WERI-Rb-1 (cell line): ENCODE measurements at places on chromosomes 6 and 20.

DNA sequence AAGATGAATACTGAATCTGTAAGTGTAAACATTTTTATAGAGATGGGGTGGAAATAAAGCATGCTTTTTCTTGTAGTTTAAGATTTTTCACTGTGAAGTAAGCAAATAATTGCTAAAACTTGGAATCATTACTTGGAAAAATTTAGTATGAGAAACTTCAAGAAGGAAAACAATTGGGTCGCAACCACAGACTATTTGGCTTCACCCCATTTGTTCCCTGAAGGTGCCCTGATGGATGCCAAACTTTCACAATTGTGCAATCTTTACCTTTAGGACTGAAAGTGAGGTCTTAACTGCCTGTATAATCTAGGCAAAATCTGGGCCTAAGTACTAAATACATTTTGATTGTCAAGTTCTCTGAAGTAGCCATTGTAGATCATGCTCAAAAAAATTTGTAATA lies 330.1 kb downstream of the HDGFL1 start:
- DNase-seq = no peak

GRCh38 chr20:48944663-48945297 lies 23.3 kb downstream of the ARFGEF2 start:
- peak; percentile 30 for DNase-seq

GRCh38 chr20:20864351-20865096 lies 152.1 kb upstream of the RALGAPA2 start:
- no peak for DNase-seq

DNA sequence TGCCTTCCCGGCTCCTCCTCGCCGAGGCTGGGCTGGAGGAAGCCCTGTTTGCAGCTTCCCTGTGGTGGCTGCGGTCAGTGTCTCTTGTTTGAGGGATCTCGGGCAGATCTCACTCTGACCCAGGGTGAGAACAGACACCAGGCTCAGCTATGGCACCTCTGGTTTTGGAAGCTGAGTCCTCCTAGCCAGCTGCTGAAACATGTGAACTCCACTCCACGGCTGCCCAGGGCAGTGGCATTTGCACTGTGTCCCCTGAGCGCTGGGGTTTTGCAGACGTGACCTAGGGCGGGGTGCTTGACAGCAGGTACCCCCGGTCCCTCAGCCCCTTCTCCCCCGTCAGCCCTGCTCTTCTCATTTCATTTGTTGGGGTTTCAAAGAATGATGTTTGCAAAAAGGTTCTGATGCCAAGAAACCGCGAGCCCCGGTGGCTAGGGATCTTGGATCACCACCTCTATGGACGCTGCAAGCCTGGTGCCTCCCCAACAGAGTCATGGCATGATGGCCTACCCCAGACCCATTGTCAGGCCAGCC lies 55.0 kb upstream of the DACT2 start:
- DNase-seq = no peak

GRCh38 chr6:132003516-132004178 lies 52.5 kb upstream of the CCN2 start:
- no peak for DNase-seq

GRCh38 chr20:5703681-5704101 lies 46.5 kb upstream of the SHLD1 start:
- no peak for DNase-seq

GRCh38 chr6:54094786-54095185 lies 16.5 kb upstream of the MLIP start:
- no peak for DNase-seq

DNA sequence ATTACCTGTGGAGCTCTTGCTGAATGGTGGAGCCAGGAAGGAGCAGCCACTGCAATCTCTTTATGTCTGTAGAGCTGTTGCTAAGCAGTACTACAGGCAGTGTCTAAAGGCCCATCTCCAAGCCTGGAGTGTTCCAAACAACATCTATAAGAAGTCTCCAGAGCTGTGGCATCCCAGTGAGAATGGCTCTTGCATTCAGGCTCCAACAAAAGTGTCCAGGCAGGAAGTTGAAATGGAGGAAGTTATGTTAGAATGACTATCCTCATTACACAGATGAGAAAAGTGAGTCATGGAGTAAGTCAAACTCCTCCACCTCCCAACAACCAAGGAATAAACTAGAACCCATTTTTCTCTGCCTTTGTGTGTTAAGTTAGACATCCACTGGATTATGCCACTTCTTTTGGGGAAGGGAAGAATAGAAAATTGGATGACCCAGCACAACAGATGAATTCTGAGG lies 288.5 kb upstream of the STXBP5 start:
- no peak for DNase-seq

GRCh38 chr6:8415913-8416312 lies 19.4 kb downstream of the SLC35B3 start:
- DNase-seq = no peak

GRCh38 chr20:24405810-24406209 lies 63.6 kb upstream of the SYNDIG1 start:
- no peak for DNase-seq

GRCh38 chr6:158856261-158856660 lies 37.1 kb upstream of the EZR start:
- no peak for DNase-seq

DNA sequence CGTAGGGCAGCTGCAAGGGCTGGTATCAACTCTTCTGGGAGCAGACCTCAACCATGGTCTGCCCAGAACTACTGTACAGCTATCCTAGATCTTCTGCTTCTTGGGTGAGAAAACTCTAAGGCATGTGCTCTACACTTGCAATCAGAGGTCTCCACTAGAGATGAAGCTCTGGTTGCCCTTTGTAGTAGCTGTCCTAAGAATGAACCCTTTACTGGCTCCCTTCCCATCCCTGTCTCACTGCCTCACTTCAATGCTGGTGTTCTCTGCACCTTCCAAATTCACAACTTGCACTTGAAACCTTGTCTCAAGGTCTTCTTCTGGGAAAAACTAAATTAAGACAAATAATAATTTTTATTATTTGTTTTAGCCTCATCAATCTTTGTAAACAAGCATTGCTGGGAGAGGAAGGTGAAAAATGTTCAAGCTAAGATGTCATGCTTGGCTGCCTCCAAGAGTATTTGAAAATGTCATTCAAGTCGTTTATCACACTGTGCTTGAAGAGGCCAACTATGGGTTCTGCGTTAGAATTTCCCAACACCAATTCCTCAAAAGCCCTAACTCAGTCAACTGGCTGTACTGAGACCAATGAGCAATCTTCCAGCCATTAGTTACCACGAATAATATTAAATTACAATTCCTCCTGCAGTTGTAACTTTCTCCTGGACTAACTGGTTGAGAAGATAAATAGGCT lies 255.7 kb upstream of the PRND start:
- no peak for DNase-seq

- no peak for DNase-seq
These were observed 66.6 kb downstream of the JARID2 start for GRCh38 chr6:15312500-15312899.

DNA sequence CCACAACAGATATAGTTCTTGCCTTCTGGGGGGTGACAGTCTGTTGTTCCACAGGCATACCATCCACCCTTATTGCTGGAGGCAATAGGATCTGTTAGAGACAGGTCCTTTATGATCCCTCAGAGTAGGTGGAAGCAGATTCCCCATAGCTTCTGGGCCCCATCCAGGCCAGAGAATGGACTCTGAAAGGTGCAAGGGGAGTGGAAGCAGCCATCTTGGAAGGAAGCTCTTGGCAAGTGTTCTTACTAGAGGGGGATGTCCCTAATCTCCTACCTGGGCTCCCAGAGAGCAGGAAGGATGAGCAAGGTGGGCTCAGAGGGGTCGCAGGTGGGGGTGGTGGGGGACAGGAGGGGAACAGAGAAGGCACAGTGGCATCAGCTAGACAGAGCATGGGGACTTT lies 33.4 kb downstream of the CEBPB start:
- no peak for DNase-seq
